ENCODE measurements at places on chromosomes 16 and 17.
A peak's percentile ranks its signal among the peaks of the same experiment; 100 is the strongest.

- DNase-seq, result no peak
These were observed 924 bp downstream of the ZNF598 start for GRCh38 chr16:2008631-2009163.

GRCh38 chr17:41553176-41553575, 18.7 kb downstream of the KRT9 start:
- DNase-seq, result no peak

DNA sequence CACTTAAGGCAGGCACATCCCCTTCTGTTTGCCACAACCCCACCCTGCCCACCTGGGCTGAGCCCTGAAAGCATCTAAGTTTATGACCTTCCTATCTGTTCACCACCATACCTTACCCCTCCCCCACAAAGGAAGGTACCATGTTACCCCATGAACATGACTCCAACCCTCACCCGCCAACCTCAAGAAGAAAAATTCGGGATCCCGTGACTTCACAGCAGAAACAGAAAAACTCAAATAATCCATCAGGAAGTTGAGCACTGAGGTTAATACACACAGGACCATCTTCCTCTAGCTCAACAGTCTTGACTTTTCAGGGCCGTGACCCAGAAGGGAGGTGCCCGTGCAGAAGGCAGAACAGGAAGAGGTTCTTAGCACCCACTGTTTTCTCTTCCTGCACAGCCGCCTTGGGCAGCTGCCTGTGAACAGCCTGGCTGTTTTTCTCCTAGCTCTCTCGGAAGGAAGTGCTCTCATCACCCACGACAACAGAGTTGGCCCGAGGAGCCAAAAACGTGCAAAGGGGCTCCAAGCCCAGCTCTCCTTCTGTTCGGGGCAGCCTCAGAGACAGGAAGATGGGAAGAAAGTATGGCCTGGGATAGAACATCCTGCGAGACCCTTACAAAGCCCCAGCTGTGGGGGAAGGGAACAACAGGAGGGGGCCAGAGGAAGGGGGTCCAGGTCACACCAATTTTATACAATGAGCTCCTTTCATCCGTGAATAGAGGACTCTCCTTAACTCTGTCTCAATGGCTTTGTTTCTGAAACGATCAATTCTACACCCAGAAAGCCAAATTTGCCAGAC, 101.1 kb downstream of the XYLT1 start:
- DNase-seq, result no peak

- no peak for DNase-seq
These were observed 14.6 kb upstream of the KCNJ16 start for GRCh38 chr17:70060415-70060814.

- DNase-seq, result peak; percentile 31
These were observed 156.9 kb downstream of the LAT start for GRCh38 chr16:29141586-29142324.

GRCh38 chr17:29078183-29079045, 35.5 kb downstream of the PIPOX start:
- DNase-seq, result no peak

DNA sequence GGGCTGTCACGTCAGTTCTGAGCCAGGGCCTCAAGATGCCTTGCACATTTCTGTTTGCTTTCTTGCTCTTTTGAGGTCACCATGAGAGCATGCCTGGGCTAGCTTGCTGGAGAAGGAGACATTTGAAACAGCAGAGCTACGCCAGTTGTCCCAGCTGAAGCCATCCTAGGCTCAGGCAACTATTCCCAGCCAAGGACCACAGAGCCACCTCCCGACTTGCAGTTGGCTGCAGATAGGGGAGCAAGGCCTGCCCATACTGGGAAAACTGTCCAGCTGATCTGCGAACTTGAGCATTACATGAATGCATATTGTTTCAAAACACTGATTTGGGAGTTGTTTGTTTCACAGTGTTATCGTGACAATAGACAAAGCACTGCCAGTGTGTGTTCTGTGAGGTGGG, 340.8 kb downstream of the XYLT1 start:
- no peak for DNase-seq

- DNase-seq, result no peak
These were observed 46.3 kb upstream of the ACSM2B start for GRCh38 chr16:20622498-20622870.

DNA sequence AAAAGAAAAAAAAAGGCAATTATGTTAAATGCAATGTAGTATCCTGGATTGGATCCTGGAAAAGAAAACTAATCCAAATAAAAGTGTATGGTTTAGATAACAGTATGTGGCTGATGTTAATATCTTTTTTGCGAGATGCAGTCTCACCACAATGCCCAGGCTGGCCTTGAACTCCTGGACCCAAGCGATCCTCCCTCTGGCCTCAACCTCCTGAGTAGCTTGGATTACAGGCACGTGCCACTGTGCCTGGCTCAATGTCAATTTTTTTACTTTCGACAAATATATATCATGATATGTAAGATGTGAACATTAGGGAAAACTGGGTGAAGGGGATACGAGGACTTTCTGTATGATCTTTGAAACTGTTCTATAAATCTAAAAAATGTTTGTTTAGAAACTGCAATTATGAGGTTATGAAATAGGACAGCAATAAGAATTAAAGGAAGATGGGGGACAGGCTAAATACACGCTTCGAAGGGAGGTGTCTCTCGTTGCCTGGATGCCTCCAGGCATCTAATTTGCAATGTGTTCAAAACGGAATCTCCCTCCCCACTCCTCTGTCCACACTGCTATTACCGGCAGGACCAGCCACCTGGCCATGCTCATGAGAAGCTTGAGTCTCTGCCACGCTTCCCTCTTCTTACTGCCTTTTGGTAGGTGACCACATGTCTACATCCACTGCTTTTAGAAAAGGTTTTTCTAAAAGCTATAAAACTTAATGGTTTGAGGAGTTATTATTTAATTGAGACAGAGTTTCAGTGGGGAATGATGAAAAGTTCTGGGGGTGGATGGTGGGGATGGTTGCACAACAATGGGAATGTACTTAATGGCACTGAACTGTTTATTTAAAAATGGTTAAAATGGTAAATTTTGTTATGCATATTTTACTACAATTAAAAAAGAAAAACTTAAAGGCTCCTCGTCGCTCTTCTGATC, 15.2 kb downstream of the UBE2O start:
- no peak for DNase-seq

DNA sequence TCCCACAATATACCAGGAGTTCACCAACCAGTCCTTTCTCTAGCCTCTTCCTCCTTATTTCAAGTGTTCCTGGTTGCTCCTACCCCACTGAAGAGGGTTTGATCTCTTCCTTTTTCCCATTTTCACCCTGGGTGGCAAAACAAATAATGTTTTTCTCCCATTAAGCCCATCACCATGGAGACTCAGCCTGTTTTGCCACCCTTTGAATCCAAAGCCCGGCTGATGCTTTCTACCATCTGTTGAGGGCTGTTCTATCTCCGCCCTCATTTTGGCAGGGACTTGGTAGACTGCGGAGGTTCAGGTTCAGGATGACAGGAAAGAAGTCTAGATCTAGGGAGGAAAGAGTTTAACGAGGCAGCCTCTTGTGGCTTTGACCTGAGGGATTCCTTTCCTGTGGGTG, 2.6 kb downstream of the DNAH2 start:
- no peak for DNase-seq

GRCh38 chr16:30786936-30787612, at the start of gene ZNF629:
Gene ZNF629 (minus strand): TSS chr16:30787205. CDS start chr16:30784482, 2,723 bp downstream.
- peak; percentile 74 for DNase-seq

GRCh38 chr17:63540590-63540989, 9.7 kb upstream of the DCAF7 start:
- DNase-seq, result no peak

- peak; percentile 56 for DNase-seq
These were observed 491 bp downstream of the IST1 start for GRCh38 chr16:71895679-71896365.

- no peak for DNase-seq
These were observed 5.3 kb downstream of the SHPK start for GRCh38 chr17:3630781-3631180.

GRCh38 chr16:1034230-1035065, 38.1 kb upstream of the SSTR5 start:
- DNase-seq, result no peak

GRCh38 chr17:1005361-1005946, 8.5 kb downstream of the TIMM22 start:
- DNase-seq, result peak; percentile 75

- DNase-seq, result no peak
These were observed 36.1 kb downstream of the HNF1B start for GRCh38 chr17:37708616-37709212.

GRCh38 chr17:15456972-15457722, 10.3 kb downstream of the CDRT4 start:
- DNase-seq, result peak; percentile 70

- no peak for DNase-seq
These were observed 33.1 kb downstream of the POLR3E start for GRCh38 chr16:22330326-22330725.

GRCh38 chr17:36540696-36541095, 4.0 kb upstream of the GGNBP2 start:
- no peak for DNase-seq

DNA sequence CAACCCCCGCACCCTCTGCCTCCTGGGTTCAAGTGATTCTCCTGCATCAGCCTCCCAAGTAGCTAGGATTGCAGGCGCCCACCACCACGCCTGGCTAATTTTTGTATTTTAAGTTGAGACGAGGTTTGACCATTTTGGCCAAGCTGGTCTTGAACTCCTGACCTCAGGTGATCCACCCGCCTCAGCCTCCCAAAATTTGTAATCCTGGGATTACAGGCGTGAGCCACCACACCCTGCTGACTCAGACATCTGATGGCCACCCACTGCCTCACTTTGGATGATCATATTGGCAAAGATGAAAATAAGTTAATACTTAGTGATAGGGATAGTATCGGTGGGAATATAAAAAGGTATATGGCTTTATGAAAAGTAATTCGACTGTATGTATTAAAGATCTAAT, 55.9 kb downstream of the GRB2 start:
- no peak for DNase-seq

DNA sequence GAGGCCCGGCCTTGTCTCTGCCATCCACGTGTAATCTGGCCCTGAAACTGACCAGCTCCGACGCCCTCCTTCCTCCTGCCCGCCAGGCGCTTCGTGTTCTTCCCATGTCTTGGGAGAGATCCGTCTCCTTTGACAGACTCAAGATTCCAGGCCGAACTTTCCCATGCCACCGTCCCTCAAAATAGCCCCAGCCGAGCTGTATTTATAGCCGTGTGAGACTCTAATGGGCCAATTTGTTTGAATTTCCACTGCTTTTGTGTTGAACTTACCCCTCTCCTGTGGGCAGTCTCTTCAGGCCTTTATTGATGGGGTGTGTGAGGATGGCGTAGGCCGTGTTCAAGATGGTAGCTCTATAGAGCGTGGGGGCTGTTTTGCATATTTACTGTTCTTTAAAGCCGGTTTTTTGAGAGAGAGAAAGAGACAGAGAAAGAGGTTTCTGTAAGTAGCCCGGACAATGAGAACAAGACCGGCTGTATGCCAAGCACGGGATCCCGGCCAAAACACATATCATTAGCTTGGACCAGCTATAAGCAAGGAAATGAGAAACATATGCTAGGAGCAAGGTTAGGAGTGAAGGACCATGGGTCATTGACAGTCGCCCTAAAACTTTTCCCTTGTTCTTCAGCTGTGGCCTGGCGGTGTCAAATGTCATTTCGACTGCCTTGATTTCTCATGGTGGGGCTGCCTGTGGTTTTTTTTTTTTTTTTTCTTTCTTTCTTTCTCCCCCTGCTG, 124.5 kb upstream of the ZFHX3 start:
- peak; percentile 81 for DNase-seq

DNA sequence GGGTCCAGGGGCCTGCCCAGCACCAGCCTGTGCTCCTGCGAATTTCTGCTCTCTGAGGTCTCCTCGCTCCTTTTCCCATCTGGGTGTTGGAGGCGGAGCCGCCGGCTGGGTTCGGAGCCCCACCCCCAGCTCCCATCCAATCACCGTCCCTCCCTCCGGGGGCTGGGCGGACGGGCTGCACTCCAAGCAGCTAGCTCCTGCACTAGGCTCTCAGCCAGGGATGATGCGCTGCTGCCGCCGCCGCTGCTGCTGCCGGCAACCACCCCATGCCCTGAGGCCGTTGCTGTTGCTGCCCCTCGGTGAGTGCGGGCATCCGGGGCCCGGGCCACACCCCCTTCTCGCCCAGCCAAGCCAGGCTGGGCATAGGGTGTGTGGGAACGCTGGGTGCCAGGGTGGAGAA, at the start of gene NRN1L:
Gene NRN1L (plus strand): TSS at position 202 of the 400 bp plus-strand sequence. CDS start 19 bp downstream, at position 221.
- peak; percentile 80 for DNase-seq

- DNase-seq, result no peak
These were observed 711.1 kb upstream of the SOX9 start for GRCh38 chr17:71409712-71410111.

DNA sequence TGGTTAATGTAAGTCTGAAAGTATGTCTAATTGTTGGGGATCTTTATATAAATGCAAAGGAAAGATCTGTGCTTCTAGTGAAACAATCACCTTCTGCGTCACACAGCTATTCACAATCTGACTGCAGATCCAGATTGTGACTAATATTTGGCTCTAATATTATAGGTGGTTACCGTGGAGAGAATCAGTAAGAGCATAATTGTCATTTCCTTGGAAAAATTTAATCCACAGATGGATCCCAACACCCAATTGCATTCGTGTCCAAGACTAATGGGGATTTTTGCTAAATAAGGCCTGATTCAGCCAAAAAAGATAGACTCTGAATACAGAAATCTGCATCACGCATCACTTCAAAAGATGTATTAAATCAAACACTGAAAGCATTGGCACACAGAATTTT, 2.7 kb upstream of the KCNJ2 start:
- no peak for DNase-seq

DNA sequence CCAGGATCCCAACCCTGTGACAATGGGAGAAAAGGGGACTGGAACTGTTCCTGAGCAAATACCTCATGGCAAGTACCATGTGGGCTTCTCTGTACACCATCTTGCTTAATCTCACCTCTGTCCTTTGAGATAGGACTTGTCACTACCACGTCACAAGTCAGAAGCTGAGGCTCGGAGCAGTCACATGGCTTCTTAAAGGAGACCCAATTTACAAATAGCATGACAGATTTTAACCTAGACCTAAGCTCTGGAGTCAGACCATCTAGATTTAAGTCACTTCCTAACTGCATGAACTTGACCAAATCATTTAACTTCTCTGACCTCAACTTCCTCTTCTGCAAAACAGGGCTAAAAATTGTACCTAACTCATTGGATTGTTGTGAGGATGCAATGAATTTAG, 36.0 kb upstream of the CCL1 start:
- no peak for DNase-seq

DNA sequence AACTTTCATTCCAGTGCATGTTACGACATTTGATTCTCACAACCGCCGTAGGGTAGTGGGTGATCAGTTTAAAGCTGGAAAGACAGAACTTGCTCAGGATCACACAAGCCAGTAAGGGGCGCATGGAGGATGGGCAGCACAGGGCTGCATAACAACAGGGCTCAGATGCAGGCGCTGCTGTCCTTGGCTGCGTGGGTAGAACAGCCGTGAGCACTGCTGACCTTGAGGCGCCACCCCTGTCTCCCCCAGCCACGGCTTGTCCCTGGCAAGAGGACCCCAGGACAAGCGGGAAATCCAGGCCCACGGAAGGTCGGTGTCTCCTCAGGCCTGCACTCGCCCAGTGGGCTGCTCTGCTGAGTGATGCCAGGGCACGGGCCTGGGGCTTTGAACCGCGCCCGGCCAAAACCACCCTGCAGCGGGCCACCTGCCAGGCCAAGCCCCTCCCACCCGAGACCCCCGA, 84.7 kb downstream of the LMF1 start:
- no peak for DNase-seq

- DNase-seq, result no peak
These were observed 16.6 kb upstream of the C16orf74 start for GRCh38 chr16:85767531-85767930.

GRCh38 chr17:14123619-14124278, 54.4 kb downstream of the COX10 start:
- no peak for DNase-seq

- no peak for DNase-seq
These were observed 225.2 kb downstream of the MAF start for GRCh38 chr16:79375351-79375750.

GRCh38 chr17:9790889-9791876, at the start of gene DHRS7C:
Gene DHRS7C (minus strand): TSS chr17:9791592. CDS start chr17:9791284, 308 bp downstream.
- DNase-seq, result no peak

All from breast epithelium (tissue), 4 donors.